ENCODE measurements at places on chromosomes 3 and 15. TPM values are rescaled to one million over a fixed set of nuclear protein-coding genes. Genes with fewer than 3 reads are reported as not detected.

GRCh38 chr3:122475316-122475715 is 39.4 kb downstream of the KPNA1 start:
- no peak overlapping the region for H3K4me3 ChIP-seq
- peaks cover 3% of the 10 kb centered on the region for H3K4me1 ChIP-seq
- no peaks in the 10 kb centered on the region for H3K27me3 ChIP-seq
- no peak overlapping the region for H3K27ac ChIP-seq
- DNase-seq = no peak
- H3K36me3 ChIP-seq = no peaks in the 10 kb centered on the region

The NAA80 gene
- total RNA-seq = 29.6 TPM

- peaks cover 16% of the 10 kb centered on the region for H3K4me1 ChIP-seq
- no peaks in the 10 kb centered on the region for H3K27me3 ChIP-seq
- no peak overlapping the region for H3K27ac ChIP-seq
- no peaks in the 10 kb centered on the region for H3K36me3 ChIP-seq
These were observed 9.6 kb downstream of the VGLL4 start for GRCh38 chr3:11634081-11634635.

The SELENOS gene
- 38.4 TPM for total RNA-seq

GRCh38 chr3:159237226-159237625 is 435.4 kb downstream of the MFSD1 start:
- H3K4me1 ChIP-seq = no peaks in the 10 kb centered on the region
- no peak overlapping the region for H3K27ac ChIP-seq
- H3K36me3 ChIP-seq = no peaks in the 10 kb centered on the region
- DNase-seq = no peak
- no peak overlapping the region for H3K4me3 ChIP-seq

DNA sequence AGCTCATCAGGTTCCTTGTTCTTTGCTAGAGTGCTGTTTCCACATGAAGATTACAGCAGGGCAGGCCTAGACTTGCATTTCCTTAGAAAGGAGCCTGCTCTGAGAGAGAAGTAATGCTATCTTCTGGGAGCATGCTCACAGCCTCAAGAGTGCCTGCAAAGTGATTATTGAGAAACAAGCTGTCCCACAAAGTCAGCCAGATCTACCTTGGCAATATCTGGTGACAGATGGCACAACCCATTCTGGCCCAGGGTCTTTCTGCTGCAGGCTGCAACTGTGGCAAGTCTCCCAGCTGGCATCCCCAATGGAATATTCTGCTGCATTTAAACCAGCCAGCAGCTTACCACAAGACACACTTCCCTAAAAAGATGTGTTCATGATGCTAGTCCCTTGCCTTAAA is 29.3 kb downstream of the MTMR10 start:
- H3K4me3 ChIP-seq = no peak overlapping the region
- no peaks in the 10 kb centered on the region for H3K27me3 ChIP-seq
- H3K4me1 ChIP-seq = no peaks in the 10 kb centered on the region
- DNase-seq = no peak
- no peak overlapping the region for H3K27ac ChIP-seq

The FBXL2 gene
- not detected for total RNA-seq

DNA sequence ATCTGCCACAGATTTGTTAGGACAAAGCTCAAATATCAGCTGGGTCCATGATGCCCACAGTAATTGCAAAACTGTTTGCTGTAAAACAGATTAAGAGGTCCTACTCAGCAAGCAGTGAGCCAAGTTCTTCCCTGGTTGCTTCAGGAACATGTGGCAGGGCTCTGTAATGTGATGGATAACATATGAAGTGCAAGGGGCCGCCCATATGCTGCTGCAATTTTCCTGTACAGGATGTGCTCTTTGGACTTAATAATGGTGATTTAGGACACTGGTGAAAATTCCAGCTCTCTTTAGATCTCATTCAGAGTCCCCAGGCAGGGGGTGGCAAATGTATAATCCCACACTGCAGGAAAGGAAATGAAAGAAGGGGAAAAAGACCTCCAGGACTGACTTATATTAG is 289.4 kb downstream of the LSAMP start:
- no peak overlapping the region for H3K4me3 ChIP-seq
- DNase-seq = no peak
- H3K27ac ChIP-seq = no peak overlapping the region
- H3K4me1 ChIP-seq = no peaks in the 10 kb centered on the region

DNA sequence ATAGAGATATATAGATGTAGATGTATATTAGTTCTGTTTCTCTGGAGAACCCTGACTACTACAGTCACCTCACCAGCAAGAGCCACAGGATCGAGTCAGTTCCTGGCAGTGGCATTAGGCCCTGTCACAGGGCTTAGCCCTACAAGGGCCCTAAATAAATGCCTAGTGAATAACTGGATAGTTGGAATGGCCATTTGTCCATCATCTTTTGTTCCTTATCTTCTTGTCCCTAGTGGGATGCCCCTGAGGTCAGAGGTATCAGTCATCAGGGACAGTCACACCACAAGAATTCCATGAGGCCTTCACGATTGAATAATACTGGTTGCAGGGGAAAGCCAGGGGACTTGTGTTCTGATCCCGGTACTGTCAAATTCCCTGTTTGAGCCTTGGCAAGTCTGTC is 204.9 kb upstream of the PPP2R3A start:
- DNase-seq = no peak
- H3K27me3 ChIP-seq = no peaks in the 10 kb centered on the region
- H3K4me1 ChIP-seq = no peaks in the 10 kb centered on the region
- no peak overlapping the region for H3K4me3 ChIP-seq
- H3K27ac ChIP-seq = no peak overlapping the region

- no peaks in the 10 kb centered on the region for H3K4me1 ChIP-seq
- H3K27ac ChIP-seq = no peak overlapping the region
- no peaks in the 10 kb centered on the region for H3K36me3 ChIP-seq
- no peak overlapping the region for H3K4me3 ChIP-seq
- H3K27me3 ChIP-seq = peaks cover 2% of the 10 kb centered on the region
These were observed 43.6 kb upstream of the RARB start for GRCh38 chr3:25384471-25384870.

- peaks cover 3% of the 10 kb centered on the region for H3K4me1 ChIP-seq
- H3K36me3 ChIP-seq = no peaks in the 10 kb centered on the region
- DNase-seq = no peak
- H3K4me3 ChIP-seq = no peak overlapping the region
- H3K27me3 ChIP-seq = no peaks in the 10 kb centered on the region
These were observed 21.8 kb downstream of the SLC12A8 start for GRCh38 chr3:125190786-125191185.

The UPK1B gene
- not detected for total RNA-seq

DNA sequence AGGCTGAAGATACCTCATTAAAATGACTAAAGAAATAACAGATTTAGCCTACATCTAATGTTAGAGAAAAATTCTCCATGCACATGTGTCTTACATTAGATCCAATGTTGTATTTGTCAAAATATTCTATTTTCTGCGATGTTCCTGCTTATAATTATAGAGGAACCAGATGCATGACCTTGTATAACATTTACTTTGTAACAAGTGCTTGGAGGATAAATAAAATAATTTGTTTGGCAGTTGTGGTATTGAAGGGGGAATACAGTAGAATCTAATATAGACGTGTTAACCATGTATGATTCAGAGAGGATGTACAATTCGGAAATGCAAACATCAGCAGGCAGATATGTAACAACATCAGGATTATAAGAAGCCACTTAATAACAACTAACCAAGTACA is 922.2 kb downstream of the TUSC7 start:
- H3K27ac ChIP-seq = no peak overlapping the region
- no peaks in the 10 kb centered on the region for H3K4me1 ChIP-seq
- H3K27me3 ChIP-seq = no peaks in the 10 kb centered on the region
- H3K36me3 ChIP-seq = no peaks in the 10 kb centered on the region
- DNase-seq = no peak

The PTPRG gene
- 2.9 TPM for total RNA-seq

DNA sequence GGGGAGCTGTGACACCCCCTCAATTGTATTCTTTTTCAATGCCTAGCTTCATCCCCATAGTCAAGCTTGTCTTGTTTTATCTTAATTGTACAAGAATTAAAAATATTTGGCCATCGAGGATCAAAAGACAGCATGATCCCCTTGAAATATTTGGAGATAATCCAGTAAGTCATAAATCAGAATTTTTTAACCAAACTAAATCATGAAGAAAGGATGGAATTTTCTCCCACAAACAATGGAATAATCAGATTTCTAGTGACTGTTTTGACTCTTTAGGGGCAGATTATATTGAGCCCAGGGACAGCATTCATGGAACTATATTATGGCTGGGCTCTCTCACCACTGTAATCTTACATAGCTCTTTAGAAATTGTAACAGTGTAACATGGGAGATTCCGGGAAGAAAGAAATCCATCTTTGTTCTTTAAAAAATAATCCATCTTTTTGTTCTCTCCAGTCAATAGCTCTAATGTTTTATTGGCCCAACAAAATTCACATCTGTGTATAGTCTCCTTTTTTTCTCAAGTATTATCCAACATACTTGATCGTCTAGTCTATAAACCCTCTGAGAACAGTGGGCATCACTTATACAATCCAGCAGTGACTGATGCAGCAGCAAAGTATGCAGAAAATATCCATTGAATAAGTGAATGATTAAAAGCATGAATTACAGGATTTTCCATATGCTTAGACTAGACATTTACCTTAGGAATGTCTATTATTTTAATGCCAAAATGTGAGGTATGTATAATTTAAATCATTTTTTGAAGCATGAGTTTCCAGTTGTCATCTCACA is 277.0 kb upstream of the PLSCR5 start:
- no peak overlapping the region for H3K4me3 ChIP-seq
- no peak for DNase-seq
- H3K27me3 ChIP-seq = no peaks in the 10 kb centered on the region
- no peaks in the 10 kb centered on the region for H3K4me1 ChIP-seq

The GPR176 gene
- total RNA-seq = 0.38 TPM

The CACNA1D gene
- 0.54 TPM for total RNA-seq

DNA sequence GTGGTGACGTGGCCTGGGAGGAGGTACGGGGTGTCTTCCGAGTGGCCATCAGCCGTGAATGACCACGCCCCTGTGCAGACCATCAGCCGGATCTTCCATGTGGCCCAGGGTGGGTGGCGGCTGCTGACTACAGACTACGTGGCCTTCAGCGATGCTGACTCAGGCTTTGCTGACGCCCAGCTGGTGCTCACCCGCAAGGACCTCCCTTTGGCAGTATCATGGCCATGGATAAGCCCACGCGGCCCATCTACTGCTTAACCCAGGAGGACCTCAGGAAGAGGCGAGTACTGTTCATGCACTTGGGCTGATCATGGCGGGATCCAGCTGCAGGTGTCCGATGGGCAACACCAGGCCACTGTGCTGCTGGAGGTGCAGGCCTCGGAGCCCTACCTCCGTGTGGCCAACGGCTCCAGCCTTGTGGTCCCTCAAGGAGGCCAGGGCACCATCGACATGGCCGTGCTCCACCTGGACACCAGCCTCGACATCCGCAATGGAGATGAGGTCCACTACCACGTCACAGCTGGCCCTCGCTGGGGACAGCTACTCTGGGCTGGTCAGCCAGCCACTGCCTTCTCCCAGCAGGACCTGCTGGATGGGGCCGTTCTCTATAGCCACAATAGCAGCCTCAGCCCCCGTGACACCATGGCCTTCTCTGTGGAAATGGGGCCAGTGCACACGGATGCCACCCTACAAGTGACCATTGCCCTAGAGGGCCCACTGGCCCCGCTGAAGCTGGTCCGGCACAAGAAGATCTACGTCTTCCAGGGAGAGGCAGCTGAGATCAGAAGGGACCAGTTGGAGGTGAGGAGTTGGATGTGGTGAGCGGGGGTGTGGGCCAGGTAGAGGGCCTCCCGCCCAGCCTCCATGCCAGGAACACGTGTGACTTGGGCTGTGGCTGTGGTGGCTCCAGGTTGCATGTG is 178.4 kb downstream of the TBC1D2B start:
- no peak overlapping the region for H3K27ac ChIP-seq
- H3K4me3 ChIP-seq = no peak overlapping the region
- no peaks in the 10 kb centered on the region for H3K36me3 ChIP-seq
- no peaks in the 10 kb centered on the region for H3K27me3 ChIP-seq

The PLSCR2 gene
- not detected for total RNA-seq

The SI gene
- total RNA-seq = not detected

DNA sequence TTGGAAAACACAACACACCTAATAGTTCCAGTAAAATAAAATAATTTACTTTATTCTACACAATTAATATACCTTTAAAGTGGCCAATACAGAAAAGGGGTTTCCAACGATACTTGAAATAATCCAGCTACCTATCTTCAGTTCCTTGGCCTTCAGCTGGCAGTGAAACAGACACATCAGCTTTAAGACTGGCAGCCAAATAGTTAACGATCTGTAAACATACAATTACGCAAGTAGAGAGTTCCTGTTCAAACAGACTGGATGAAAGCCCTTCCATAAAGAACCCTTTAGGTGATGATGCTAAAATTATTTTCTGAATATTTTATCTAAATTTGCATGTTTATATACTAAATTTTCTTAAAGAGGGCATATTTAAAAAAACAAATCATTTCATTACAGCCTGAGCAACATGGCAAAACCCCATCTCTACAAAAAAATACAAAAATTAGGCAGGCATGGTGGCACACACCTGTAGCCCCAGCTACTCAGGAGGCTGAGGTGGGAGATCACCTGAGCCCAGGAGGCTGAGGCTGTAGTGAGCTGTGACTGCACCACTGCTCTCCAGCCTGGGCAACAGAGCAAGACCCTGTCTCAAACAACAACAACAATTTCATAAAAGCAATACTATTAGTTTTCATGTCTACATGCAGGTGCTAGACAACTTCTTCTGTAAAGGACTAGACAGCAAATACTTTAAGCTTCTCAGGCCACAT is 12.9 kb downstream of the DYNC1LI1 start:
- H3K36me3 ChIP-seq = peaks cover 3% of the 10 kb centered on the region
- H3K27ac ChIP-seq = no peak overlapping the region
- no peaks in the 10 kb centered on the region for H3K27me3 ChIP-seq
- DNase-seq = no peak
